ENCODE measurements at places on chromosomes 13 and 19.

- no peak for DNase-seq
These were observed 43.3 kb upstream of the RNF113B start for GRCh38 chr13:98220271-98220791.

DNA sequence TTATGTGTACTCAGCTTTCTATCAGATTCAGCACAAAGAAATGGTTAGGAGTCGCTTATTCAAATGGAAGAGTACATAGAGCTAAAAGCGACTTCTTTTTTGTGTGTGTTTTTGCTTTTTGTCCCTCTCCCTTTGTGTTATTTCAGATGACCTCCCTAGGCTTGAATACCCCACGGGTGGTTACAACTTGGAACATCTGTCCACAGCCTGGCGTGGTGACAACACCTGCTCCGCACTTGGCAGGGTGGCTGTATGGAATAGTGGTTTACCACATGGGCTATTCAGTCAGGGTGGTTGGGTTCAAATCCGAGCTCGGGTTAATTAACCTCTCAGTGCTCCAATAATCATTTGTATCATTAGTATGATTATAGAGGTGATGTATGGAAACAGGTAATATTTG lies 151.6 kb upstream of the FREM2 start:
- no peak for DNase-seq

GRCh38 chr13:100476963-100477362 lies 111.6 kb downstream of the GGACT start:
- no peak for DNase-seq

- no peak for DNase-seq
These were observed 35.4 kb downstream of the ARHGAP35 start for GRCh38 chr19:46896076-46896794.

DNA sequence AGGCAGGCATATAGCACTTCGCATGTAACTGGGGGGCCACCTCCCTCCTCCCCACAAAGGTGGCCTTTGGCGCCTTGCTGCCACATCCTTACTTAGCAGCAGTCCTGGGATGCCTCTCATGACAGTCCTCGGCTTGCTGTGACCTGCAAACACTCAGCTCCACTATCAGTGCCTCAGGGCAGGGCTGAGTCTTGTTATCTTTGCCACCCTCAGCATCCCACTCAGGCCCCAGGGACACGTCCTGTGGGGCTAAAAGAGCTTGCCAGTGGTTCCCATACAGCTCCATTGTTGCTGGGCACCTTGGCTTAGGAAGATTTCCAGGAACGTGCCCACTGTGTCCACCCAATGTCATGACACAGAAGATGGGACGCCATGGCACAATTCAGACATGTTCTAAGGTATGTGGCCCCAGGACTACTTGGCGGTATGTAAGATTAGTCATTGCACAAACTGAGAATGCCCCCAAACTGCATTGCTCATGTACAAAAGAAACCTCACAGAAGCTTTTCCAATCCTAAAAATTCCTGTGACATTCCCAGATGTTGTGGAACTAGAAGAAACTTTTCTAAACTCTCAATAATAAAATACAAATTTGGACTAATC lies 16.3 kb downstream of the DOCK9 start:
- no peak for DNase-seq

DNA sequence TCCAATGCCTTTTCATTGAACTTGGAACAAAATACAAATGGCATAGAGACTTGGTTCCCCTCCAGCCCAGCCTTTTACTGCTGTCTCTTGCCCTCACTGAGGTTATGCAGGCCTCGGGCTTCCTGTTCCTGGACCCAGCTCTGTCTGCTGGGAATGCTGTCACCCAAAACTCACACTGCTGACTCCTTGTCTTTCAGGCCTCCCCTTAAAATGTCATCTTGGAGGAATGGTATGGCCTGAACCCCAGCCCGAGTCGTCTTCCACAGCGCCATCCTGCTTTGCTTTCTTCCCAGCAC lies 9.7 kb upstream of the ANKRD10 start:
- no peak for DNase-seq

- no peak for DNase-seq
These were observed 12.1 kb downstream of the ADGRE5 start for GRCh38 chr19:14393329-14393728.

DNA sequence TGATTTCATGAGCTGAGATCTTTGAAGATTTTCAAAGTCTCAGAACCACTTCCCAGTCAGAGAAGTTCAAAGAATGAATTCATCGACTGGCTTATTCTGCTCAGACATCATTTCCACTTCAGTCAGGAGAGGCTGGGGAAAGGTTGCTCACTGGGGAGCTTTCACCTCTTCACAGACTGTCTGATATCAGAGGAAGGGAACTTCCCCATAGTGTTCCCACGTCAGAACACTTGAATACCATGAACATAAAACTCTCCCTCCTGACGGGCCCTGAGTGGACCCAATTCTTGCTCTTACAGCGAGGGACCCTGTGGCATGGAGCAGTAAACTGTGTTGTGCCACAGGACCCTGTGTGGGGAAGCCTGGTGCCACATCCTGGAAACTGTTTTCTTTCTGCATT lies 492.6 kb downstream of the COG6 start:
- no peak for DNase-seq

DNA sequence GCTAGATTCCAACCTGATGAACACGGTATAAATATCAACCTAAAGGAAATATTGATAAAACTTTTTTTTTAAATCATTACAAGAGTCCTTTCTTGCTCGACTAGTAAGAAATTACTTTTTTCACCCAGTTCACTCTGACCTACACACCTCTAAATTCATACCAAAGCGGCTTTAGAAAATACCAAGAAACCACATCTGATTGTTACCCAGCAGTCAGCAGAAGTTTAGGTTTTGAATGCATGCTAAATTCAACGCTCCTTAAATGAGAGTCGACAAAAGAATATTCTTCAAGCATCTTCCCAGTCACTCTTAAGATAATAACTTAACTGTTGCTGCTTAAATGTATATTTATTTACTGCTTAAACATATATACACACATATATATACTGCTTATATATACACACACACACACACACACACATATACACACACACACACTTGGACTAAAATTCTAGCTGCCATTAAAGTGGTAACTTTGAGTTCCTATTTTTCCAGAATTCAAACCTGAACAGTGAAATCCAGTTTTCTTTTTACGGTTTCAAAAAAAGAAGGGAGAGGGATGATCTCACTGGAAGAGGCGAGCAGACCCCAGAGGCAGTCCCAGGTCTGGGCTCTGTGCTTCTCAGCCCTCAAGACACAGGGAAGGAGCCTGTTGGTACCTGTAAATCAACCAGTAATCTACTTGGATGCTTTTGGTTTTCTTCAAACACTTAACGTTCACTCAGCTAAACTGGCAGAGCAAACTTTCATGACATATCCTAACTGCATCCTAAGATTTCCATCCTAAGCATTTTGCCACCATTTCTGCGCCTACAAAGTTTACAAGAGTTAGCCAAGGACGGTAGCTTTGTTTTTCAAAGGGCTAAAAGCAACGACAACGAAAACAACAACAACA lies 1.7 kb downstream of the STK24 start:
- DNase-seq: no peak

- no peak for DNase-seq
These were observed 127.2 kb downstream of the CRYL1 start for GRCh38 chr13:20398459-20398858.

DNA sequence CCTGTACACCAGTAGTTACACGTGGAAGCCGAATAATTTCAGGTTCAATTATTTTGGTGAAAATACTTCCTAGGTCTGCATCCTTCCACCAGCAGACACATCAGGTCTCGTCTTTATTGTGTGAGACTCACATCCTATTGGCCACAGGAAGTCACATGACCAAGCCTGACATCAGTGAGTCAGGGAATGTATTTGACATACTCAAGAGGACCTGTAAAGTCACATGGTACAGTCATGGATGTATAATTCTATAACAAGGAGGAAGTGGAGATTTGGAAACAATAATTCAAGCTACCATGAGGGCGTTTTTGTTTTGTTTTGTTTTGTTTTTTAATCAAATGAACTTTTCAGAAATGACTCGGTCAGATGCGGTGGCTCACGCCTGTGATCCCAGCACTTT lies 9.3 kb upstream of the HIF3A start:
- DNase-seq: peak; percentile 36

GRCh38 chr13:102580552-102581169 lies 16.1 kb upstream of the TPP2 start:
- peak; percentile 69 for DNase-seq

DNA sequence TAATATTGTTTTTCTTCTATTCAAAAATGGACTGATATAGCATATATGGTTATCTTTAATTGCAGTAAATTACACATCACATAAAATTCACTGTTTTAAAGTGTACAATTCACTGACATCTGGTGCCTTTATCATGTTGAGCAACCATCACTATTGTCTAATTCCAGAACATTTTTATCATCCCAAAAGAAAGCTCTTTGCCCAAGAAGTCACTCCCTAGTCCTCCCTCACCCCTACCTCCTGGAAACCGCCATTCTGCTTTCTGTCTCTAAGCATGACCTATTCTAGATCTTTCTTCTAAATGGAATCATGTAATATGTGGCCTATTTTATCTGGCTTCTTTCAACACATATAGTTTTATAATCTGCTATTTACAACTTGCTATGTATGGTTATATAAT lies 525.6 kb downstream of the DCT start:
- no peak for DNase-seq

- DNase-seq: peak; percentile 34
These were observed 36.4 kb upstream of the IGSF23 start for GRCh38 chr19:44576843-44577565.

DNA sequence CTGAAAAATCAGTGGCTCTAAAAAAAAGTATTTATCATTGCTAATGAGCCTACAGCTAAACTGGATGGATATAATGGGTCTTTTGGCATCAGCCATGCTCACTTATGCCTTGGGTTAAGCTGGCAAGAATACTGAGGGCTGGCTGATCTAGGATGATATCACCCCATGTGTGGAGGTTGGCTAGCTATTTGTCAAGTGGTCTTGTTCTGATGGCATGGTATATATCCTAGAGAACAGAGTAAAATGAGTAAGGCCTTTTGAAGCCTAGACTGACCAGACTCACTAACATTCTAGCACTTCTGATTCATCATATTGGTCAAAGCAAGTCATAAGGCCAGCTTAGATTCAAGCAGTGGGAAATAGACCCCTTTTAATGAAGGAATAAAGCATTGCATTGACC lies 383.0 kb downstream of the SLITRK1 start:
- DNase-seq: no peak

- DNase-seq: no peak
These were observed 1518.2 kb upstream of the PCDH20 start for GRCh38 chr13:62933809-62934208.

- no peak for DNase-seq
These were observed 35.6 kb upstream of the TPTE2 start for GRCh38 chr13:19596960-19597361.

GRCh38 chr13:112509190-112509589 lies 78.8 kb downstream of the TUBGCP3 start:
- no peak for DNase-seq

DNA sequence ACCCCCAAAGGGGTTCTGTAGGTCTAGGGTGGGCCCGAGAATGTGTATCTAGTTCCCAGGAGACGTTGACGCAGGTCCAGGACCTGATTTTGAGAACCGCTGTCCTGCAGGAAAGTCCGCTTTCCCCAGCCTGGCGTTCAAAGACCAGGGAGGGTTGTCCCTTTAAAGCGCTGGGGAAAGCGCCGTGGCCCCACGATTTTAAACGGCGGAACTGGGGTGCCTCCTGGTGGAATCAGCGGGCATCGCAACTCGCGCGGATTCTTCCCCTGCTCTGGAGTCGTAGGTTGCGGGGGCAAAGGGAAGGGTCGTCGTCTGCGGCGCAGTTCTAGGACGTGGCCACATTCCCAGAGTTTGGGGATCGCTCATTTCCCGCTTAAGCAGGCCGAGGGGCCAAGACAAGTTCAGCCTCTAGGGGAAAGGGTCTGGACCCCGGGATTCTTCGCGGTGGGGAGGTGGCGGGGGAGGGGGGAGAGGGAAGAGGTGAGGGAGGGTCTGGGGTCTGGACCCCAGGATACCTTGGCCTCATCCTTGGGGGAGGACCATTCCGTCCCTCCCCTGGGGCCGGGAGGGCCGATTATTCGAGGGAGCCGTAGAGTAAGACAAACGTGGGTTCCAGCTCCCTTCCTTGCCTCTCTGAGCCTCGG lies 7.7 kb downstream of the PNMA8B start:
- peak; percentile 55 for DNase-seq

DNA sequence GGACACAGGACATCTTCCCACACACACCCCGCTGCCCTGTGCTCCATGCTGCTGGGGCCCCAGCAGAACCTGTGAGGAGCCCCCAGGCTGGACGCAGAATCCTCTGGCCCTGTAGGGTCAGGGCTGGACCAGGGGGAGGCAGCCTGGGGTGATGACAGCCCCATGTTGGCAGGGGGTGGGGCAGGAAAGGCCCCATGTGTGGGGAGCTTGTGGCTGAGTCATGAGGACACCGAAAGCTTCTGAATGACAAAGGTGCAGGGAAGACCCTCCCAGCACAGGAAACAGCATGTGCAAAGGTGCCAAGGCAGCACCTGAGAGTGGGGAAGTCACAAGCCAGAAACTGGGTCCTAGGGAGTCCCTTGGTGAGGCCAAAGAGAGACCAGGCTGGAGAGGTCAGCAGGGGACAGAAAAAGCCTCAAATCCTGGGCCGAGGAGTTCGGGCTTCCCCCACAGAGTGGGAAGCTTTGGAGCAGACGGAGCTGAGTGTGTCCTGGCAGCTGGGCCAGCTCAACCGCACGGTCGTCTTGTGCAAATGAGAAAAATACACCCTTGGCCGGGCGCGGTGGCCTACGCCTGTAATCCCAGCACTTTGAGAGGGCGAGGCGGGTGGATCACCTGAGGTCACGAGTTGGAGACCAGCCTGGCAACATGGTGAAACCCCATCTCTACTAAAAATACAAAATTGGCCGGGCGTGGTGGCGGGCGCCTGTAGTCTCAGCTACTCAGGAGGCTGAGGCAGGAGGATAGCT lies 17.5 kb downstream of the ATP8B3 start:
- DNase-seq: no peak

DNA sequence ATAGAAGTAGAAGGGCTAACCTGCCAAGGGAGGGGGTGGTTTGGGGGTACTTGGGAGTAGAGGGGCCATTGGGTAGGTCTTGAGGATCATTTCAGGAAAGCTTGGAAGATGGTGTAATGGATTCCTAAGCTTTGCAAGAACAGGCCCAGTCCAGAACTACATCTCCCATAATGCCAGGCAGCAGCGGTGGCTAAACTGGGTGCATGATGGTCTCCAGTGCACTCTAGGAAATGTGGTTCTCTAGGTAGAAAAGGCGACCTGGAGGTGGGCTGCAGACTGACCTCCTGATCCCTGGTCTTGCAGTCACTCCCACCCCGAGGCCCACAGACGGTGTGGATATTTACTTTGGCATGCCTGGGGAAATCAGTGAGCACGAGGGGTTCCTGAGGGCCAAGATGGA lies 3.8 kb downstream of the APLP1 start:
- DNase-seq: no peak

GRCh38 chr19:44757057-44757734 lies 8.7 kb downstream of the BCL3 start:
- no peak for DNase-seq

GRCh38 chr13:90416519-90416918 lies 931.0 kb upstream of the MIR17HG start:
- no peak for DNase-seq

DNA sequence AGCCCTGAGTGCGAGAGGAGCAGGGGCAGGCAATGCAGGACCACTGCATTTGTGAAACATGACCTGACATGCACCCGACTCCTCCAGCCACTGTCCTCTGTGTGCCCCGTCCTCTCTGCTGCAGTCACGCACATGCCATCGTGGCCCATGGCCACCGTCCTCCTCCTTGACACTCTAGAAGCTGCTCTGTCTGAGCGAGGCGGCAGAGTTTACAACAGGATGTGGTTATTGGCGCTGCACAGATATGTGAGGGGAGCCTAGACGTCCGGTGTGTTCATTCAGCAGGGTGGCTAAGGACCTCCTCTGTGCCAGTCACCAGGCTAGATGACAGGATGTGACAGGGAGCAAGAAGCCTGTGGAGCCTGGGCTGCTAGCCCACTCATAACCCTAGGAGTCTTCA lies 277.8 kb downstream of the FOXO1 start:
- DNase-seq: peak; percentile 67

Data from kidney capillary endothelial cell (primary cell).